T follicular helper cell (primary cell): ENCODE measurements at places on chromosomes 13 and 19.

DNA sequence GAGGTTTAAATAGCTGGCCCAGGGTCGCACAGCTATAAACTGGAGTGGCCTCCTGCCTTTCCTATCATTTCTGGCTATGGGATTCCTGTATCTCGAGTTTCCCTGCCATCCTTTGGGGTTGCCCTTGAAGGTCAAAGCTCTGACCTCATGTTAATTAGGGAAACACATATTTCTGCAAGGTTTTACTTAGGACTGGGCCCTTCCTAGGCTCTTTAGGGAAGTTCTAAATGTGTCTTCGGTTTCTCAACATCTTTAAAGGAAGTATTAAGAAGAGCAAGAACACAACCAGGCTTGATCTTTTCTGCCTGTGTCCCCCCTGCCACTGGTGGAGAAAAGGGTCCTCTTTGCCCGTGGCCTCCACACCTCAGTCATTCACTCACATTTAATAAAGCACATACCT, 10.8 kb downstream of the LCP1 start:
- no peak for DNase-seq

- no peak for DNase-seq
These were observed 1701.3 kb upstream of the PRR20A start for GRCh38 chr13:55439450-55439849.

GRCh38 chr19:13727798-13728197, 36.5 kb upstream of the MRI1 start:
- no peak for DNase-seq

- no peak for DNase-seq
These were observed 85.7 kb downstream of the ZAR1L start for GRCh38 chr13:32229443-32229842.

DNA sequence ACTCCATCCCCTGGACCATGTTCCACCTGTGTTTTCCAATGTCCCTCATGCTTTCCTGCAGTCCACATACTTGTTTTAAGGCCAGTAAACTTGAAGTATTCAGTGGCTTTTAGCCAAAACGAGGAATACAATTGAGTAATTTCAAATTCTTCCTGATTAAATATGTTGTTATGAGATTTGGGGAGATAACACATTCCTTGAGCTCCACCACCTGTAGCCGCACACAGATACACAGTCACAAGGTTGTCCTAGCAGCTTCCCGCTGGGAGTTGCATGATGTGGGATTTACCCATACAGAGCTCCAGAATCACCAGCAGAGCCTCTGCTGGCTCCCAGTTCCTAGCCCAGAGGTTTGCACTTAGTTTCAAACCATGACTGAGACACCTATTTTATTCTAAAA, 53.6 kb upstream of the FRY start:
- no peak for DNase-seq
